ENCODE measurements at places on chromosomes 12 and 14. TPM values are rescaled to one million over a fixed set of nuclear protein-coding genes. Genes with fewer than 3 reads are reported as not detected.

DNA sequence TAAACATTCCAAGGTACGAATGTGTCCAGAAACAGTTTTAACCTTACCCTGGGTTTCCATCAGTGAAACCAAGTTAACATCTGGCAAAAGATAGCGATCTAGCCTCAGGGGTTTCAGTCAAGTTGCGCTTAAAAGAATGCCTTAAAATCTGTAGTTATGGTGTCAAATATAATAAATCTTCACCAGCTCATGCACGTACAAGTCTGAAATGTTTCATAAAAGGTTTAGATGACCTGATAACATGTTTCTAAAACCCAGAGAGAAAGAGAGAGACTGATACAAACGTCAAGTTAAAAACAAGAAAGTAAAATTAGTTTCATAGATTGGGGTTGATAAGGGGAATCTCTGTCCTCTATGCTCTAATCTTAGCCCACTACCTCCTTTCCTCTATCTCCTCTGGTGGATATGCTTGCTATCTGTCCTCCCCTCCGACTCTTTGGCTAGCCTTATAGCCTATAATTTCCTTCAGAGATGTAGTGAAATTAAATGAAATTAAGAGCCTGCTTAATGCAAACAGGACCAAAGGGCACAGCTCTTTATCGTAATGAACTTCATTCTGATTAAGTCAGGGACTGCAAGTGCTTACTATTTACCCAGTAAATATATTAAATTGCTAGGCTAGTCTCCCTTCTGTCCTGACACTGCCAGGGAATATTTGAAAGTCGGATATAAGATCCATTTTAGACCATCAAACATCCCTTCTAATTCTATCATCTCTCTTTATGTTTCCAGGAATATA is 18.4 kb upstream of the FOS start:
- DNase-seq, result no peak

DNA sequence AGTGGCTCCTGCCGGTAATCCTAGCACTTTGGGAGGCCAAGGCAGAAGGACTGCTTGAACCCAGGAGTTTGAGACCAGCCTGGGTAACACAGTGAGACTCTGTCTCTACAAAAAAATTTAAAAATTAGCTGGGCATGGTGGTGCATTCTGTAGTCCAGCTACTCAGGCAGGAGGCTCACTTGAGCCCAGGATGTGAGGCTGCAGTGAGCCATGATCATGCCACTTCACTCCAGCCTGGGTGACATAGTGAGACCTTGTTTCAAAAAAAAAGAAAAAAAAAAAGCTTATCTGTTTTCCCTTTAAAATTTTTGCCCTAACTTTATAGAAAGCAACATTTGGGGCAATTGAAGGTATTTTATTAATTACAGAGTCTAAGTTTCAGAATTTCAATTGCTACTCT is 486.0 kb downstream of the BCAT1 start:
- no peak for DNase-seq

DNA sequence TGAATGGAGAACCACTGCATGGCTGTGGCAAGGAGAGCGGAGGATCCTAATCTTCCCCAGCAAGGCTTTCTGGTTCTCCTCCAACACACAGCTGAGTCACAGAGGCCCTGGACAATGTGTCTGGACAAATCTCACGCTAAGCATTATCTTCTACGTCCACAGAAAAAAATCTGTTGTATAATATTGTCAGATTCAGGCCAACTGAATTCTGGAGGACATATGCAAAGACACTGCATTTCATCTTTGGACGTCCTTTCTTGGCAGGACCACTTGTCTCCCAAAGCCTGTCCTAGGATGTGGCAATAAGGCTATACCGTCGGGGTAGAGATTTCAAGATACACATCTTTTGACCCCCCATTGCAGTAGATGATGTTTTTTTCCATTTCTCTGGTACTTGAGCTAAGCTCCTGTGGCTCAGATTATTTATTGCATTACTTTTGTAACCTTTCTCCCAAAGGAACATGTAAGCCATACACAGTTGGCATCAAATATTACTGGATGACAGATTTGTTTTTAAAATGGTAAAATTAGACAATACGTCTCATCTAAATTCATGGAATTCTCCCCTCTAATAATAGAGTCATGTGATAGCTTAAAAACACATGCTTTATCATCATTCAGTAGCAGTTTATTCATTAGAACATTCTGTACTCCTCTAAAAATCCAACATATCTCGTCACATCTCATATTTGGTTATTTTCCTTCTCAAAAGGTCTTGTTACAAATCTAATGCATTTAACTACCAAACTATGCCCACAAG is 19.4 kb downstream of the LMO3 start:
- no peak for DNase-seq

- DNase-seq, result no peak
These were observed 2.8 kb upstream of the CDKL1 start for GRCh38 chr14:50399251-50400032.

DNA sequence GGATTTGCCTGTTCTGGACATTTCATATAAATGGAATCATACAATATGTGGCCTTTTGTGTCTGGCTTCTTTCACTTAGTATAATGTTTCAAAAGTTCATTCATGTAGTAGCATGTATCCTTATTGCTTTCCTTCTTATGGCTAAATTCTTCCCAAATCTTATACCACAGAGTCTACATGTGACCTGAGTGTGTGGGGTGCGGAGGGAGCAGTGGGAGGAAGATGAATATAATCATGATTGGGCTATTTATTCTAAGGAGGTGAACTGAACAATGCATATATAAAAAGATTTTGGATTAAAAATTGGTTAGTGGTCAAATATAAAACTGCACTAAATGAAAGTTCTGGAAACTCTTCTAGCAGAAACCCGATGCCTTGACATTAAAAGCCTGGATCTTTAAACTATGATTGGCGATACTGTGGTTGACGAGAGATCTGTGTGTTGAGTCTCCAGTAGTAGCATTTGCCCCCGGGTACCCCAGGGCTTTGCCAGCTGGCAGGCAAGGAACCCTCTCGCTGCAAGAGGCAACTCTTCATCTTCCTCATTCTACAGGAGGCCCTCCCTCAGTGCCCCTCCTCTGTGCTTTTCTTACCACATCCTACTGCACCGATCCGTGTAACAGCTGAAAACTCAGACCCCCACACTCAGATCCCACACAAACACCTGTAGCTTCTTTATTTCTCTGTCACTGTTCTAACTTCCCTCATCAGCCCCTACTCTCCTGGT is 2.6 kb downstream of the CYP46A1 start:
- DNase-seq, result peak; percentile 35

Gene C12orf54
- 2.4 TPM for total RNA-seq

DNA sequence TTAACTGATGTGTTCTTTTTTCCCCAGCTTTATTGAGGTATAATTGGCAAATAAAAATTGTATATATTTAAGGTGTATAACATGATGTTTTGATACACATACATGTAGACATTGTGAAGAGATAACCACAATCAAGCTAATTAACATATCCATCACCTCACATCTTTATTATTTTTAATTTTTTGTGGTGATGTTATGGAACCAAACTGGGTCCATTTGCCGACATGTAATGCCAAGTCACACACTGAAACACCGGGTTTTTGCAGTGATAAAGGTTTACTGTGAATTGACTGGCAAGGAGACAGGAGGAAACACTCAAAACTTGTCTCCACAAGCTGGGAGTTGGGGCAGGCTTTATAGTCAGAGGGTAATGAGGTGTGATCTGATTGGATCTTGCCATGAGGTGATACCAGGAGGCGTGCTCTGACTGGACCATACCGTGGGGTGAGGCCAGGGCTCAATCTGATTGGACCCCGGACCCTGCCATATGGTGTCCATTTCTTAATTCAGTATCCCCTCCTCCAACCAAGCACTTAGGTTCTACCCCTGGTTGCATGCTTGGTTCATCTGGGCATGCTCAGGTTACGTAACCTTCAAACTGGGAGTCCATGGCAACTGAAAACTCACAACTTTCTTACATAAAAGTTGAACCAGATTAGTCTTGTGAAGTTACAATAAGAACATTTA is 11.8 kb upstream of the WSCD2 start:
- no peak for DNase-seq

DNA sequence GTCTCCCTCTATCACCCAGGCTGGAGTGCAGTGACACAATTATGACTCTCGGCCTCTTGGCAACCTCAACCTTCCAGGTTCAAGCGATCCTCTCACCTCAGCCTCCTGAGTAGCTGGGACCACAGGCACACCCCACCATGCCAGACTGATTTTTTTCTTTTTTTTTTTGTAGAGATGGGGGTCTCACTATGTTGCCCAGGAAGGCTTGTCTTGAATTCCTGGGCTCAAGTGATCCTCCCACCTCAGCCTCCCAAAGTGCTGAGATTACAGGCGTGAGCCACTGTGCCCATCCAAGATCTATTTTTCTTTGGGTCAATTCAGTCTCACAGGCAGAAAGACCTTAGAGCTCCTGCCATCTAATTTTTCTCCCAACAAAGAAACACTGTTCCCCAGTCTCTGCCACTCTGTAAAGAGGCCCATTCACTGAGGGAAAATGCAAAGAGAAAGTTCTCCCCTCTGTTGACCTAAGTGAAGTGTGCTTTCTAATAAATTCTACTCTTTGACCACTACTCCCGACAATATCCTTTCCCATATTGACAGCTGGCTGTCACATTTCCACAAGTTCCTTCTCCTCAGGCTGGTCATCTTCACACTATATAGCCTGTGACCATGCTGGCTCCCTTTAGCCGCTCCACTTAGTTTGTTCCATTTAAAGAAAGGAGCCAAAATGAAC is 23.3 kb downstream of the TMED8 start:
- no peak for DNase-seq

Gene EPYC
- total RNA-seq, result not detected

DNA sequence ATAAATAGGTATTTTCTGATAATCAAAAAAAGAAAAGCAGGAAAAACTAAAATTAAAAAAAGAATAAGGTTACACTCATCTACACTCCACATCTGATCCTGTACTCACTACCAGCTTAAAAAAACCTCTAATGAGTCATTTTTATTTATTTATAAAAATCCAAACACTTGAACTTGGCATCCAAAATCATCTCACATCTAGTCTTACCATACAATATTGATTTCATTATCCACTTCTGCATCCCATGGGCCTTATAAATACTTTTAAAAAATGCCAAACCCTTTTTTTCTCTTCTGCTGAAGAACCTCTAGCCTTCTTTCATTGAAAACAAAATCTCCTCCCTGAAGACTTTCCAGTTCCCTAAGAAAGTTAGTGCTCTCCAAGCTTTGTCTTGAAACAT is 109.7 kb downstream of the TMTC3 start:
- DNase-seq, result no peak

GRCh38 chr12:44717612-44718011 is 158.5 kb downstream of the NELL2 start:
- no peak for DNase-seq

DNA sequence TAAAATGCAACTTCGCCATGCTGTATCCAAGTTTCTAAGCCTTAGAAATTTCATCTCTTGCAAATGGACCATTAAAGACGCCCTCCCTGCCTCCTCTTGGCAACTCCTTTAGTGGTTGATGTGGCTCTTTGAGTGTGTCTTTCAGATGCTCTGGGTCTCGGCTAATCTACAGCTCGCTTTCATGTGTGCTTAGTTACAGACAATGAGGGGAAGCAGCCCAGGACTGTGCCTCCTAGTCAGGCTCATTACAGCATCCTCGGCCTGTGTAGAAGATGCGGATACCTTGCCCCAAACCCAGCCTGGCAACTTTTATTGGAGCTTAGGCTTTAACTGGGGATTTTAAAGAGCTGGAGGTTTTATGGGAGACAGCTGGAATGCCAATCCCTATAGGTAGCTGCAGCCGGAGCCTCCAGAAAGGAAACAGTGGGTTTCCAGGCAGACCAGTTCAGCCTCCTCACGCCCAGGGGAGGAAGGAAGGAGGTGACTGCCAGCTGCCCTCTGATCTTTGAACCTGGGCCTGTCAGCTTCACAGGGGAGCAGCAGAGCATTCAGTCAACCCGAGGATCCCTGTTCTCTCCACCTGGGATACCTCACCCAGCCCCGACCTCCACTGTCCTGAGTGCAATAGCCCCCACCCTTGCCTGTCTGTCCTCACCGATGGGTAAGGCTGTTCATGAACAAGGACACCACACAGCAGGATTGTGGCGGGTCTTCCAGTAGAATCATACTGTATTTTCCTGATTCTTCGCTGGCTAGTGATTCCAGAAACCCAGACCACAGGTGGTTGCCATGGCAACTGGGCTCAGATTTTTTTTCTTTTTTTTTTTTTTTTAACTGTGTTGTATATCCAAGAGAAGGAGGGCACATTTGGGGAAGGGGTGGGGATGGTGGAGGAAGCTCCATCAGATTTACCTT is 638.5 kb downstream of the MED13L start:
- no peak for DNase-seq

GRCh38 chr14:91229005-91229382 is 15.5 kb downstream of the GPR68 start:
- no peak for DNase-seq

- DNase-seq, result no peak
These were observed 225.0 kb upstream of the DDHD1 start for GRCh38 chr14:53378142-53378541.

- no peak for DNase-seq
These were observed 129.8 kb upstream of the KRR1 start for GRCh38 chr12:75641031-75641780.

DNA sequence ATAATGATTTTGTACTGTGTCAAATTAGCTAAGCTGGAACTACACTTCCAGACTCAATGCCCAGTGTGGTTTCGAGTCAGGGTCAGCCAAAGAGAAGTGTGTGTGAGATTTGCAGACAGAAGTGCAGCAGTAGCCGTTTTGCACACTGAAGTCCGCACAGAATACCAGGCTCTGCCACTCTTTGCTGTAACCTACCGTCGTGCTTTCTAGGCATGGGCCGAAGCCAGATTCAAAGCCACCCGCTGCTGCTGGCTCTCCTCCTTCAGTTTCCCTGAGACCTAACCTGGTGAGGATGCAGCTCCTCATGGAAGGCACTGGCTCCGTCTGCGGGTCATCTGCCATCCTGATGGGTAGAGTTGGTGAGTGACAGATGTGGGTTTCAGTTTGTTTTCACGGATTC is 48.8 kb downstream of the LRTM2 start:
- DNase-seq, result no peak

GRCh38 chr12:64531665-64532334 is 78.5 kb upstream of the RASSF3 start:
- no peak for DNase-seq

DNA sequence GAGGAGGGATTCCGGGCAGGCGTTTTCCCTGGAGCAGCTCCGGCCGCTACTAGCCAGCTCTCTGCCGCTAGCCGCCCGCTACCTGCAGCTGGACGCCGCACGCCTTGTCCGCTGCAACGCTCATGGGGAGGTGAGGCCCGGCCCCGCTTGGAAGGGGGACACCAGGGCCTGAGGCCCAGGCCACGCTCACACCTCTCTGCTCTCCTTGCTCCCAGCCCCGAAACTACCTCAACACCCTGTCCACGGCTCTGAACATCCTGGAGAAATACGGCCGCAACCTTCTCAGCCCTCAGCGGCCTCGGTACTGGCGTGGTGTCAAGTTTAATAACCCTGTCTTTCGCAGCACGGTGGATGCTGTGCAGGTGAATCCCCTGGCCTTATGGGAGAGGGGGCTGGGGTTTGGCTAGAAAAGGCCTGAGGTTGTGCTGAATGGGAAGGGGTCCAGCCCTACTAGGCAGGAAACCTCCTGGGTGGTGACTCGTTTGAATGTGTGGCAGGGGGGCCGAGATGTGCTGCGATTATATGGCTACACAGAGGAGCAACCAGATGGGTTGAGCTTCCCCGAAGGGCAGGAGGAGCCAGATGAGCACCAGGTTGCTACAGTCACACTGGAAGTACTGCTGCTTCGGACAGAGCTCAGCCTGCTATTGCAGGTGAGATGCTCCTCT is 597 bp downstream of the RNF31 start:
- no peak for DNase-seq

Gene PTPRB
- total RNA-seq, result 40.5 TPM

Gene RAD9B
- total RNA-seq, result 2.9 TPM

Measured in sciatic nerve (tissue), 2 donors.